Glomerular endothelial cell (primary cell): ENCODE measurements at places on chromosomes 13 and 19. TPM values are rescaled to one million over a fixed set of nuclear protein-coding genes. Genes with fewer than 3 reads are reported as not detected.

DNA sequence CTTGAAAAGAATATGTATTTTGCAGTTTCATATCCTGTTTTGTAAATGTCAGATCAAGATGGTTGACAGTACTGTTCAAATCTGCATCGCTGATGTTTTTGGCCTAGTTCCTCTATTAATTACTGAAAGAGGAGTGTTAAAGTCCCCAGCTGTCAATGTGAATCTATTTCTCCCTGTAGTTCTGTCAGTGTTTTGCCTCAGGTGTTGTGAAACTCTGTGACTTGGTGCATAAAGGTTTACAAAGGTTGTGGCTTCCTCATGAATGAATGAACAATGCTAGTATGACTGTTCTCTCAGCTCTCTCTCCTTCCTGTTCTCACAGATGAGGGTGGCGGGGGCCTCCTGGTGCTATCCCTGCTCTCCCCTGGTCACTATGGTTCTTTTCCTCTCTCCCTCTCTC lies 142.4 kb downstream of the MYCBP2 start:
- DNase-seq: no peak

- no peak for DNase-seq
Observed at GRCh38 chr13:32151240-32151639, 119.7 kb downstream of the FRY start.

DNA sequence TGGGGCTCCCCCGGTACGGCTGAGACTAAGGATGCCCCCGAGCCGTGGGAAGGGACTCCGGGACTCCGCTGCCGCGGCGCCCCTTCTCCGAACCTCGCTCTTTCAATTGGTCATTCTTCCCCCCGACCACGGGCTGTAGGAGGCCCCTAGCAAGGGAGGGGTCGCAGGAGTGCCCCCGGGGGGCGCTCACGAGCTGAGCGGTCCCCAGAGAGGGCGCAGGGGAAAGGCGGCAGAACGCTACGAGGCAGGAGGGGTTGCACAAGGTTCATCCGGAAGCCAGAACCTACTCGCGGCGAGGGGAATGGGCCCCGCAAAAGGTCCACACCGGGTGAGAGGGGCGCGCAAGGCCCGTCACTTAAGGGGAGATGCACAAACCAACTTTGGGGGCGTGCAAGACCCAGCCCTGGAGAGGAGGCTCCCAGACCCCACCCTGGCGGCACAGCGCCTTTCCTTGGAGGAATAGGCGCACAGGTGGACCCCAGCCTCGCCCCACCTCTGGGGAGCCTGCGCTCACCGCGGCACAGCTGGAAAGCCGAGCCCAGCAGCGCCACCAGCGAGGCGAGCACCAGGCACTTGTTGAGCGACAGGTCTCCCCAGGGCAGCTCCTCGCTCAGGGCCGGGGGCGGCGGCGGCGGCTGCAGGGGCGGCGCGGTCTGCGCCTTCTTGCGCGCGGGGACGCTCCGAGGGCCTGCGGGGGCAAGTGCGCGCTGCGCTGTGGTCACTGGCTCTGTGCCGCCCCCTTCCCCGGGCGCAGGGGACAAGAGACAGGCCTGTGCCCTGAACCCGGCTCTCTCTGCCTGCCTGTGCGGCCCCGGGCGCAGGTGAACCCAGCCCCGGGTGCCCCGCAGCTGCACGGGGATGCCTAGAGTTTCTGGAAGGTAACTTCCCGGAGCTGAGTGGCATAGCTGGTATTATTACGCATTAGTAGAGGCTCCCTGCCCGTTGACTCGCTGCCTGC lies 2.8 kb downstream of the JSRP1 start:
- DNase-seq: no peak

The ZNF93 gene
- total RNA-seq: 9.2 and 17.7 TPM in 2 replicates
